ENCODE measurements at places on chromosomes 1 and 21. TPM values are rescaled to one million over a fixed set of nuclear protein-coding genes. Genes with fewer than 3 reads are reported as not detected.

Gene RNU1-3
- total RNA-seq, result 4,982 TPM

Gene RPS6KC1
- 7.0 TPM for total RNA-seq

Gene HENMT1
- total RNA-seq, result 8.2 TPM

Gene PGBD5
- not detected for total RNA-seq

Gene CHD5
- 0.34 TPM for total RNA-seq

Gene UBE2U
- total RNA-seq, result not detected

Gene BOLA1
- 4.6 TPM for total RNA-seq

Gene NTMT2
- total RNA-seq, result not detected

Gene GBP2
- 87.6 TPM for total RNA-seq

Gene ATP8B2
- total RNA-seq, result 72.7 TPM

Gene TENT5C
- 123 TPM for total RNA-seq

Gene IL24
- not detected for total RNA-seq

Gene CD53
- total RNA-seq, result 169 TPM

Gene HSD3B1
- total RNA-seq, result not detected

Gene LCE2A
- not detected for total RNA-seq

Gene GPBP1L1
- 116 TPM for total RNA-seq

Gene C8A
- not detected for total RNA-seq

Gene SKI
- total RNA-seq, result 324 TPM

Gene ILDR2
- total RNA-seq, result 0.47 TPM

Gene TEDDM1
- not detected for total RNA-seq

Gene SFPQ
- 767 TPM for total RNA-seq

Gene FBXO28
- total RNA-seq, result 32.5 TPM

Gene KRTAP12-4
- total RNA-seq, result not detected

Gene TNFRSF1B
- 61.9 TPM for total RNA-seq

Gene KCND3
- total RNA-seq, result not detected

Gene MIXL1
- total RNA-seq, result not detected

Gene C1QC
- not detected for total RNA-seq

Gene VSIG8
- not detected for total RNA-seq

Gene LCE3A
- not detected for total RNA-seq

Gene C1orf174
- 16.8 TPM for total RNA-seq

Gene PYHIN1
- 16.2 TPM for total RNA-seq

Gene OPRD1
- total RNA-seq, result not detected

Gene DNAI4
- total RNA-seq, result 5.0 TPM

Gene C1orf115
- total RNA-seq, result 0.73 TPM

Gene VCAM1
- total RNA-seq, result not detected

Gene LHX8
- not detected for total RNA-seq

Gene MMEL1
- 0.67 TPM for total RNA-seq

Gene HES2
- not detected for total RNA-seq

Gene AIM2
- total RNA-seq, result 0.36 TPM

Gene TCEA3
- total RNA-seq, result 34.6 TPM

Gene THEMIS2
- 20.2 TPM for total RNA-seq

Gene ACTL8
- total RNA-seq, result not detected

Gene CD1E
- not detected for total RNA-seq

Gene S100A9
- 43.6 TPM for total RNA-seq

Gene PLA2G4A
- total RNA-seq, result not detected

Gene TLR5
- total RNA-seq, result 2.5 TPM

Gene DSCAM
- total RNA-seq, result not detected

Gene TARS2
- 25.3 TPM for total RNA-seq

Gene TRNP1
- total RNA-seq, result 0.19 TPM
